Stimulated activated CD4-positive, alpha-beta T cell treated with anti-CD3 and anti-CD28 coated beads, Interleukin-15, amount 100 ng/mL, for 48 hours (primary cell): ENCODE measurements at places on chromosomes 11 and 22.

DNA sequence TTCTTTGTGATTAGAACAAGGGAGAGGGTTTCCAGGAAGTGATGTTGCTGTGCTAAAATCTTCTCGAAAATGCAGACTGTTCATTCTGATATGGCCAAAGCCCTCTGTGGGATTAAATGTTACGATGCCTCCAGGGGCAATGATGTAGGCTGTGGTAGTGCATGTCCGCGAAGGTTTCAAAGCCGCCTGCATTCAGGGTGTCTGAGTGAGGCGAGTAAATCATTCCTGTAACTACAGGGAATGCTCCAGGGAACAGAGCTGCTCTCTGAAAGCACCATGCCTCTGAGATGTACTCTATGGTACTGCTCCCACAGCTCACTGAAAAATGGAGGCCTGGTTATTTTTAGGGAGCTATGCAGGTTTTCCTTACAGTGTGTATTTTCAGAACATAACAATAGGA, 21.2 kb downstream of the PDGFD start:
- DNase-seq: no peak

GRCh38 chr22:27885977-27886842, 32.8 kb downstream of the PITPNB start:
- DNase-seq: no peak

DNA sequence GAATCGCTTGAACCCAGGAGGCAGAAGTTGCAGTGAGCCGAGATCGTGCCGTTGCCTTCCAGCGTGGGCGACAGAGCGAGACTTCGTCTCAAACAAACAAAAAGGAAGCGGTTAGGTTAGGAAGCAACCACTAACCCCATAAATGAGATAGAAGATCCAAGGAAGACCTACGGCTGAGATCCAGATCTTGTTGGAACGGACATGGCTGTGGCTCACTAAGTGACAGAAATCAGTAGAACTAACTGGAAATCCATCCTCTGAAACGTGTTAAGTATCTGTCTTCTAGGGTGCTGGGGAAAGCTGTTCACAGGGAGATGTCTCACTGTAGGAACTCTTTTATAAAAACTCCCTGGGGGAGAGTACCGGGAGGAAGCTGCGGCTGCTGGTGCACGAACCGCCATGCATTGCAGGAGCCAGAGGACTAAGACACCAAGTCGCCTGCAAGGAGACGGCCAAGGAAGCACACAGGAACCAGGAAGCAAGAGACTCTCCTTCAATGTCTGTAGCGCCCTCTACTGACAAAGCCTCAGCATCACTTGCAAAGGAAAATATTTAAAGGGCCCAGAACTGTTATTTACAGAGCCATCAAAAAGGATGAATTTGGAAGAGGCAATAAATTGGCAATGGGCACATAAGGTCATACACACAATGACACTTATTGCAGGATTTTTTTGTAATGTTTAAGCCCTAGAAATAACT, 16.9 kb upstream of the SPTY2D1 start:
- no peak for DNase-seq

GRCh38 chr11:64611176-64611575, 20.2 kb downstream of the SLC22A12 start:
- no peak for DNase-seq

- DNase-seq: no peak
Observed at GRCh38 chr22:30158277-30158676, 78.0 kb downstream of the HORMAD2 start.

DNA sequence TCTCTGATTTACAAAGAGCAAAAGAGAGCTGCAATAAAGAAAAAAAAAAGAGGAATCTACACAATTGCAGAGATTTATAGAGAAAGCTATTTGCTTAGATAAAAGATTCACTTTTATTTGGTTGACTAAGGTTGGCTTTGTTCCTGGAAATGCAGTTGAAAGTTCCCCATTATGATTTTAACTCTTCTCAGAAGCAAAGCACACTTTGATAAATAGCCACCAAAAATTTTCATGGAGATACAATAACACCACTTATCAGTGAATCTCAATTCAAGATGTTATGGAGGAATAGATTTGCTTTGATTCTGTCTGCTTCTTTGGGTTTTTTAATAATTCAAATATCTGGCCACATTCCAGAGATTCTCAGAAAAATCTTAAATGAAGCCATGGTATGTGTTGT, 88.5 kb upstream of the ANO3 start:
- no peak for DNase-seq

GRCh38 chr11:122150216-122151124, 34.5 kb upstream of the BLID start:
- DNase-seq: no peak

- no peak for DNase-seq
Observed at GRCh38 chr22:19708321-19709011, 5.8 kb upstream of the SEPTIN5 start.

DNA sequence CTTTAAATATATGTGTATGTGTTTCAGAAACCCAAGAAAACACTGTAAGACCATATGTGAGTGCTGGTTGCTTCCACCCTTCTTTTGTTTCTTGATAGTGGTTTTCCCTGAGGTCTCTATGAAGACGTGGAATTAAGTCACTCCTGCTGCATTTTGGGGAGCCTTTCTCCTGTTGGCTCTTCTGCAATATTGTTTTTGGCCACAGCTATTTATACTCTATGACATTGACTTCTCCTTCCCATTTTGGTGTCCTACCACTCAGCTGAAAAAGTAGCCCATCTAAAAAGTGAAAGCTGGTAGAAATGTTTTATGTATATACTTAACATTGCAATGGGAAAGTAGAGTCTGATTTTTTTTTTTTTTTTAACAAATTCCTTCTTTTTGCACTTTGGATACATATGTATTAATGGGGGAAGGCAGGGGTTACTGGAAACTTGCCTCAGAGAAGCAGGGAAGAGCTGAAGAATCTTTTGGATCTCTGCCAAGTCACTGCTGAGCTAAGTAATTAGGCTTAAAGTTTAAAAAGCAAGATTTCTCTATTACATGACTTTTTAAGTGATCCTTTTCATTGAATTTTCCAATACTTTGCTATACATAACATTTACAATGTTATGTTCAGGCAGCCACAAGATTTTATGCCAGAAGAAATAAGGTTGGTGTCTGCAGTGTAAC, 1.8 kb downstream of the TTC17 start:
- no peak for DNase-seq

DNA sequence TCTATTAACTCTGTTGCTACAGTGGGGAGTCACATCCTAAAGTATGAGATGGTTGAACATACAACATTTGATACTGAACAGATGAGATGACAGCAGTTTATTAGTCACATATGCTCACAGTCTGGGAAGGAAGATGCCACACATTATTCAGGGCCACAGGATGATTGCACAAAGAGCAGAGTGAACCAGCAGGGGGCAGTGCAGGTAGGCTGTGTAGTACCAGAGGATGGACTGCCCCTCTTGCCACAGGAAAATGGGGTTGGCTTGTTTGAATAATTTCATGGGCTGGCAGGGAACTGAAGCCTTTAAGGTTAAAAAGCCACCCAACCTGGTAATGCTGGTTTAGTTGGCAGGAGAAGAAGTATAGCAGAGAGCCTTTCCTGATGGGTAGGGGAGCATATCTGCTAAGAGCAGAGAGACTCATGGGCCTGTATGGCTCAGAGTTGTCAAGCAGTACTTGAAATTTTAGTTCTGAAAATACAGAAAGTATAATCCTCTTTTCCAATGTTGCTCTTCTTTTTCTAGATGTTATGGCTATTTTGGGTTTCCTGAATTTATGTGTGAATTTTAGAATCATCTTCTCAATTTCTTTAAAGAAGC, 180.4 kb upstream of the B3GAT1 start:
- DNase-seq: peak; percentile 55

GRCh38 chr11:118996926-118997626, 862 bp upstream of the CENATAC start:
- peak; percentile 24 for DNase-seq

- DNase-seq: no peak
Observed at GRCh38 chr11:131640320-131640719, 269.9 kb downstream of the NTM start.

GRCh38 chr22:49179886-49180682, 647.6 kb downstream of the BRD1 start:
- DNase-seq: no peak

DNA sequence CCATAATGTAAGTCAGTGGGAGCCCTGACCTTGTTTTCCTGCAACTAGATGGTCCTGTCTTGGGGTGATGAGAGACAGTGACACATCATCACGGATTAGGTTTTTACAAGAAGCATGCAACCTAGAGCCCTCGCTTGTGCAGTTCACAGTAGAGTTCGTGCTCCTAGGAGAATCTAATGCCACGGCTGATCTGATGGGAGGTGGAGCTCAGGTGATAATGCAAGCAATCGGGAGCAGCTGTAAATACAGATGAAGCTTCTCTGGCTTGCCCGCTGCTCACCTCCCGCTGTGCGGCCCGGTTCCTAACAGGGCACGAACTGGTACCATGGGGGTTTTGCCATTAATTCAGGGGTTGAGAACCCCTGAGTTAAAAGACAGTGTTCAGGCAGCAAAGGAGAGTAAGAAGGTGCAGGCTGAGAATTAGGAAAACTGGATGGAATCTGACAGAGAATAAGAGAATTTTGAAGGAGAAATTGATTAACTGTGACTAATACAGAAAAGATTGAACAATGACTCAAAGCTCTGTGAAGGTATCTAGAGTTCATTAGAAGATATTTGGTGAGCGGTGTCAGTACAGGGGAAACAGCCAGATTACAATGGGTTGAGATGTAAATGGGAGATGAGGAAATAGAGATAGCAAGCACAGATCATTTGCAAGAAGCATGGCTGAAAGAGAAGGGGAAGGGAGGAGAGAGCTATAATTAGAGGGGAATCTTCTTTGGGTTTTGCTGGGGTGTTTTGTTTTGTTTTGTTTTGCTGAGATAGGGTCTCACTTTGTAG, 21.0 kb downstream of the WEE1 start:
- DNase-seq: no peak

DNA sequence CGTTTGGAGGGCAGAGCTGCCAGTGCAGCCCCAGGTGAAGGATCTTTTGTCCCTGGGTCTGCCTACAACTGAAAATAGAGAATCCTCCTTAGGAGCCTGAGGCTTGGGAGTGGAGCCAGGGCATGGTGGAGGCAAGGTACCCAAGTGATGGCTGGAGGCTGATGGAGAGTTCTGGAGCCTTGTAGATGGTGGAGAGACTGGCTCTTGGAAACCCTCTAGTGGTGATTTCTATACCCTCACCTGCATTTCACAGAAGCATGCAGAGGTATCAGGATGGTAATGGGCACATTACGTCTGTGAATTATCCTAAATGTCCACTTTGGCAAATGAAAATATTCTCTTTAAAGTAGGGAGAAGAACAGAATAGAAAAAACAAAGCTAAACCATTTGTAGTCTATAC, 44.4 kb downstream of the INSC start:
- no peak for DNase-seq

DNA sequence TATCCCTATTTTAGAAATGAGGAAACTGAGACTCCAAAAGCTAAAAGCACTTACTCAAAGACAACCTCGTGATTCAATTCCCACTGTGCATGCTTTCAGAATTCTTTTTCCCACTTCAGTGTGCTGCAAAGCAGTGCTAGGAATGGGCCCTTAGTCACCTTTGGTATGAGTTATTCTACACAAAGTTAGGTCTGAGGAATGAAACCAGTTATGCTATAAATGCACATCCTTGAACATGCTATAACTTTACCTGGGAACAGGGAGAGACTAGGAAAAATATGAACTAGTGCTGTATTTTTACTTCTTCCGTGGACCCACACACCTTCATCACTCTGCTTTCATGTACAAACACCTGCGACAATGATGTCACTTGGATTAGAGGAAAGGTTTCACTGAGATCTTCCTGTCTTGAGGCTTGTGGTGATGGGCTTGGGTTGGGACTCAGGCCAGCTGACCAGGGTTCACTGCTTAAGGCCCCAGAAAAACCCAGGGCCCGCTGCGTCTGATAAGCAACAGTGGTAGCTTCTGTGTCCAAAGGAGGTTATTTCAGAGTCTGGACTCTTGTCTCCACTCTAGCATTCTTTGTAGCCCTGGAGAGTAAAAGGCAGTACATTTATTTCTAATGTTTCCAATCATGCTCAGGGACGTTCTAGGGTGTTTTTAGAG, 81.6 kb downstream of the ZC3H12C start:
- no peak for DNase-seq

DNA sequence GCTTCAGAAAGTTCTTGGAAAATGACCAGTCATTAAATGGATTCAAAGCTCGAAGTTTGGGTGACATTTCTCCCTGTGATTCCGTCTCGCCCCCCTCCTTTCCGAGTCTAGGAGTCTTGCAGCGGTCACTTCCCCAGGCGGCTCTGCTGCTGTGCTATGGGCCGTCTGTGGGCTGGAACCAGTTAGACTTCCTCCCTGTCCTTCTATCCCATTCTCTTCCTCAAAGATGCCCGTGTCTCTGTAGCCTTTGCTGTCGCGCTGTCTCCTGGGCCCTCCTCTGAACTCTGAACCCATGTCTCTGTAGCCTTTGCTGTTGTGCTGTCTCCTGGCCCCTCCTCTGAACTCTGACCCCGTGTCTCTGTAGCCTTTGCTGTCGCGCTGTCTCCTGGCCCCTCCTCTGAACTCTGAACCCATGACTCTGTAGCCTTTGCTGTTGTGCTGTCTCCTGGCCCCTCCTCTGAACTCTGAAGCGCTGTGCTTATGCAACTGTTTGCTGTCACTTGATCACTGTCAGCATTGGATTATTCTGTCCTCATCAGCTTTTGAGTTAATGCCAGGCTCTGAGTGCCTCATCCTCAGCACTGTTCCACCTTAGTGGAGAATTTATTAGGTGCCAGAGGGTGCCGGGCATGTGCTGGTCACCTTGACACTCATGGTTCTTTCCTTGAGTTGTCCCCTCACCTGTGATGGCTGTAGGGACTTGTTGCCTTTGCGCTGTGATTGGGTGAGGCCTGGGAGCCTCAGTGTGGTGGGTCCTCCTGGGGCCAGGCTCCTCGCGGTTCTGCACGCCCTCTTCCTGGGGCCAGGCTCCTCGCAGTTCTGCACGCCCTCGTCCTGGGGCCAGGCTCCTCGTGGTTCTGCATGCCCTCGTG, 173.3 kb downstream of the TBC1D22A start:
- DNase-seq: no peak

DNA sequence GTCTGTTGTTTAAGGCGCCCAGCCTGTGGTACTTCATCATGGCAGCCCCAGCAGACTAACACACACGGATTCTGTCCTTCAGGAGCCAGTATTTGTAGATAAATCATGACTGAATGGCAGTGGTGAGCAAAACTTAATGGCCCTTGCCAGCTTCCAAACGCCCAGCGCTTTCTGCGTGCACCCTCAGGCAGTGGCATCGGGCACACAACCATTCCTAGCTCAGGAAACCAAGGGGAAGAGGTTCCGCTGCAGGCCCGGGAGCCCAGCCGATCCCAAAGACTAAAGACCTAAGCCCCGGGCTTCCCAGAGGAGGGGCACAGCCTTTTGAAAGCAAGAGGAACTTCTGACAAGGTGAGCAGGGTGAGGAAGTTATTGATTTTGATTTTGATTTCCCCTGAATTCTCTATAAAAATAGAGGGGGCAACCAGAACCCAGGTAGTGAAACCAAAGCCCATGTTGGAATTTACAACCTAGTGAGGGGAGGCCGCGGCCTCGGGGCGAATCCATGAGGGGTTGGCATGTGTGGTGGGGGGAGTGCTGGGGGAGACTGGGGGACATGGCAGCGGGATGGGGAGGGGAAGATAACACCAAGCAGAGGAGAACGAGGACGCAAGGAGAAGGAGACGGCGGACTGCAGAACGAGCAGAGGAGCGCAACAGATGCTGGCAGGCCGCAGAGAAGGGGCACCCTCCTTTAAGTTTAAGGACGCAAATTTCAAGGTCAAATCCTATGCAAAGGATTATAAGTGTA, 79.9 kb upstream of the SEPTIN5 start:
- DNase-seq: no peak

- no peak for DNase-seq
Observed at GRCh38 chr11:78420796-78421209, 3.2 kb upstream of the GAB2 start.

GRCh38 chr11:111449696-111450479, 62.3 kb downstream of the BTG4 start:
- DNase-seq: no peak
